ENCODE measurements at places on chromosomes 2 and 18. TPM values are rescaled to one million over a fixed set of nuclear protein-coding genes. Genes with fewer than 3 reads are reported as not detected.

The INPP5D gene
- 4.9 TPM for total RNA-seq

The SRD5A2 gene
- total RNA-seq = not detected

The CFC1 gene
- not detected for total RNA-seq

The INHBB gene
- total RNA-seq = 2.0 TPM

The NYAP2 gene
- total RNA-seq = not detected

DNA sequence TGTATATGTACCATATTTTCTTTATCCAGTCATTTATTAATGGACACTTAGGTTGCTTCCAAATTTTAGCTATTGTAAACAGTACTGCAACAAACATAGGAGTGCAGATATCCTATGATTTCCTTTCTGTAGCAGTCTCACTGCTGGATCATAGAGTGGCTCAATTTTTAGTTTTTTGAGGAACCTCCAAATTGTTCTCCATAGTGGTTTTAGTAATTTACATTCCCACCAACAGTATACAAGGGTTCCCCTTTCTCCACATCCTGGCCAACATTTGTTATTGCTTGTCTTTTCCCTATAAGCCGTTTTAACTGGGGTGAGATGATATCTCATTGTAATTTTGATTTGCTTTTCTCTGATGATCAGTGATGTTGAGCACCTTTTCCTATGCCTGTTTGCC lies 114.3 kb downstream of the TMEM17 start:
- no peak for DNase-seq

DNA sequence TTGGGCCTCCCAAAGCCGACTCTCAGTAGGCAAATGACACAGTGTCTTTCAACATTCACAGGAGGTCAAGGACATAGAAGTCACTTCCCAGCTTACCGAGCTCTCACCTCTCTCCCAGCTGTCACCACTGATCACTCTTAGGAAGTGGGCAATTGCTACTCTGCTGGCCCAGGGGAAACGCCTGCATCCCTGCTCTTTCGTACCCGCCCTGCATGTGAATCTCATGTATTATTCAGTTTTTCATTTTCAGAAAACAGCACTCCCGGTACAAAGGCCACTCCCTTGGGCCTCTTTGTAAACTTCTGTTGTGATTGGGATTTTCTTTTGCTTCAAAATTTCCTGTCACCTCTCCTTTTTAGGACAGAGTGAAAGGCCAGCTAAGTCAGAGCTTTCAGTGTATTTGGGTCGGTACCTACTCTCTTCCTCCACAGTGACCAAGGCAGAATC lies 15.4 kb downstream of the MRPL44 start:
- no peak for DNase-seq

GRCh38 chr2:73908689-73909652 lies 16.2 kb downstream of the ACTG2 start:
- no peak for DNase-seq

DNA sequence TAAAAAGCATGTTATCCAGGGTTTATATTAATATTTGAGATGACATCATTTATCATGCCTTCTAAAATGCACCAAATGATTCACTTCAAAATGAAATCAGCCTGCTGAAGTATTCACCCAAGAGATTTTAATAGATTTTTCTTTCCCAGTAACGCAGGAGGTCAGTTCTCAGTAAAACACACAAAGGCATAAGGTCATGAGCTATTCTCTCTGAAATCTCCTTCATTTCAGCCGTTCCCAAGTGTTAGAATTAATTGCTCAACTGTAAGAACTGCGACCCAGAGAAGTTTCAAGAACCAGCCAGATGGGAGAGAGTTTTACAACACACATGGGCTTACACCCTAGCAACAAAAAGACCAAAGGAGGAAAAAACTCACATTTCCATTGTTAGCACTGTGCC lies 84.2 kb upstream of the PHLPP1 start:
- DNase-seq = no peak

- no peak for DNase-seq
Observed at GRCh38 chr2:59150217-59150849, 909.2 kb upstream of the FANCL start.

GRCh38 chr2:226267516-226268289 lies 531.9 kb downstream of the IRS1 start:
- no peak for DNase-seq

GRCh38 chr18:33062834-33063364 lies 290.1 kb upstream of the KLHL14 start:
- DNase-seq = no peak

DNA sequence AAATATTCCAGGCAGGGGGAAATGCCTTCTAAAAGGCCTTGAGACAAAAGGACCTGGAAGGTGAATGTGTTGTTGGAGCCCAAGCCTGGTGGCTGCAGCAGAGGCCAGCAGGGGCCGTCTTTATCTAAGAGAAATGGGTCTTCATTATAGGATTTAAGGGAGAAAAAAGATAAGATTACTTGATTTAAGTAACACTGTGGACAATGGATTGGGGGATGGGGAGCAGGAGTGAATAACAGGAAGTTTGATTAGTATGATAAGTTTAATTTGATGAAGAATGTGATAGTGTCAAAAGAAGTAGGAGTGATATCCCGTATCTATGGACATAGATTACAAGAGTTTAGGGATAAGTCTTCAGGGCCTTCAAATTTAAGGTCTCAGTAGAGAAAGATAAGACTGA lies 64.2 kb downstream of the WDR75 start:
- DNase-seq = no peak

DNA sequence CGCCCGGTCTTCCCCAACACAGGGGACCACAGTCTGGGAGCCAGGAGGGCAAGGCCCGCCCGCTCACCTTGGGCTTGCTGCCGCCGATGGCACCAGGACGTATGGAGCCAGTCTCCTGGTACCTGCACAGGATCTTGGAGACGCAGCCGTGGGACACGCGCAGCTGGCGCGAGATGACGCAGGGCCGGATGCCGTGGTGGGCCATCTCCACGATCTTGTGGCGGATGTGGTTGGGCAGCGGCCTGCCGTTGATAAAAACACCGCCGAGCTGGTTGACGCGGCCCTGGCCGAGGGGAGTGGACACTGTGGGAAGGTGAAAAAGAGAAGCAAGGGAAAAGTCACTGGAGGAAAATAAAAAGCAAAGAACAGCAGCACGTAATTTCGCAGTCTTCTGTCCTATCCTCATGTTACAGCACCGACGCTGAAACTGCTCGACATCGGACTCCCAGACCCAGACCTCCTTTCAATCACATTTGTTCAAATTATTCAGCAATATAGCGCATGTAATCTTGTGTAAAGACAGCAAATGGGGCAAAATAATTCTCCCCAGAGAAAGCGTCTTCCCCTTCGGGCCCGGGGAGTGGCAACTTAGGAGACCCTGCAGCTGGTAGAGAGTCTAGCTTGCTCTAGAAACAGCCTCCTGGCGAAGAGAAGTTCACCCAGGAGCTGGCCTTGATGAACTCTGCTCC lies 1.7 kb downstream of the PAX3 start:
- no peak for DNase-seq

DNA sequence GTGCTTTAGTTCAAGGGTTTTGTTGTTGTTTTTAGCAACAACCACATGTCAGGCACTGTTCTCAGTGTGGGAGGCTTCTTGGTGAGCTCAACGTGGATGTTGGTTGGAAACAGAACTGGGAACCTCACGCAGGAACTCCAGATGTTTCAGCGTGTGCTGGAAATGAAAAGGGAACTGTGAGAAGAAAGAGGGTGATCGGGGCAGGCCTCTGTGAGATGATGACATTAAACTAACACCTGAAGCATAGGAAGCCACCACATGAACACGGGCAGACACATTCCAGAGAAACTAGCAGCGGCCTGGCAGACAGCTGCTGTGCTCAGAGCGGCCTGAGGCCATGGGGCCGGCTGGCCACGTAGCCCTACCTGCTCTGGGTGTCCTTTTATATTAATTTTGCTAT lies 66.4 kb downstream of the COA5 start:
- no peak for DNase-seq

- no peak for DNase-seq
Observed at GRCh38 chr2:229141424-229142025, 129.6 kb downstream of the PID1 start.

All from heart left ventricle (tissue), 16 donors.